Brain microvascular endothelial cell (primary cell): ENCODE measurements at places on chromosomes 3 and 15.

GRCh38 chr3:64918989-64919388 is 231.2 kb upstream of the ADAMTS9 start:
- no peak for DNase-seq

DNA sequence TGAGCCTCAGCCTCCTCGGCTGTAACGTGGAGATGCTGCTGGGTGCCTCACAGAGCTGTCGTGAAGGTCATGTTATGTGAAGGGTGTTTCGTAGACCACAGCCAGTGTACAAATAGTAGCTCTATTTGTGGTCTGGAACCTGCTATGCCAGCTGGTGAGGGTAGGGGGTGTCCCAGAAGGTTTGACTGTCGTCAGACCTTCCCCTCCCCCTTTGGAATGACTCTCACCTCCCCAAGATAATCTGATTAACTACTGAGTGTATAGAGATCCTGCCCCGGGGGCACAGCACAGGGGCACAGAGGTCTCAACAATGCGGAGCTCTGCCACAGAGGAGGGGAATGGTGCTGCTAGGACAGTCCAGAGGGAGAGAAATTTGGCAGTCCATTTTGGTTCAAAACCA is 20.5 kb downstream of the FGD5 start:
- DNase-seq: no peak

DNA sequence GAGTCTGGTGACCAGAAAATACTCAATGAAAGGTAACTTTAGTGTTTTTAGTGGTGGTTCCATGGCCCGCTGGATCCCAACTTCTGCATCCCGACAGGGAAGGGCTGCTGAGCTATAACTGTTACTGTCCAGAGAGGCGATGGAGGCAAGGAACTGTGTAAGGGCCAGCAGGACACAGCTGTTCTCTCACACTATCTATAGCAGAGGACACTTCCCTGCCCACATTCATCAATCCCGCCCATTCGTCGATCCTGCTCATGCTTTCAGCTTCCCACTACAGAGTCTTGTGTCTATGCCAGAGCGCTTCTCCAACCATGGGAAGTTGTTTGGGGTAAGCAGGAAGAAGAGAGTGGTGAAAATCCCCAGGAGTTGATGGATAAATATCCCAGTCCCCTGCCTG is 8.4 kb downstream of the COLQ start:
- DNase-seq: no peak

GRCh38 chr3:23343509-23343908 is 140.4 kb downstream of the UBE2E2 start:
- no peak for DNase-seq

DNA sequence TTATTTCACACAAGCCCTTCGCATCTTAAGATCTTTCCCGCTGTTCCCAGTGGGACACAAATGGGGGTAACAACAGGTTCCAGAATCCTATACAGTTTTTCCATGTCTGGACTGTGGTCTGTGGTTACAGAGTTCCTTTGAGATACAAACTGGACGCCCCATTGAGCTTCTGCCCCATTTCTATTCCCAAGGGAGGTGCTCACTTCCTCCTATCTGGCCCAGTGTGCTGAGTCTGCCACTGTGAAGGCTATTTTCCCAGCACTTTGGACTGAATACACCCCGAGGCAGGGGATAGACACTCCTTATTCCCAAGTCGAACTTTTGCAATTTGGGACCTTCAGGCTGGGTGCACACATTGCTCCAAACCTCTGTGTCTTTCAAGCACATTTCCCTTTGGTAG is 44.0 kb downstream of the MESD start:
- DNase-seq: peak; percentile 14

DNA sequence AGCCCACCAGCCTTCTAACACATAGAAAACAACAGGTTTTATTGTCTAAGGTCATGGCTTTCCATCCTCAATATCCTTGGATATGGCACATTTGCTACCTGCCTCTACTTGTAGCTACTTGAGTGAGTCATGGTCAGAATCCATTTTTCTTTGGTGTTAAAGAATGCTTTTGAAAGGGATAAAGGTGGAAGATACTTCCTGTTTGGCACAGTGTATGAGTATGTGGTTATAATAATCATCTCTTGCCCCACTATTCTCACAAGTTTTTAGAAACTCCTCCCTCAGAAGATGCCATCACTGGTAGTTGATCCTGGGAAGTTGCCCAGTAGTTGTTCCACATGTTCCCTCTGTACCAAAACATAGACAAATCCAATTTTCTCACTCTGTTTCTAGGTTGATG is 508.6 kb upstream of the IL12A start:
- DNase-seq: no peak

GRCh38 chr3:114504941-114505628 is 211.3 kb downstream of the TIGIT start:
- no peak for DNase-seq

- DNase-seq: no peak
Observed at GRCh38 chr3:13186435-13186815, 113.2 kb upstream of the IQSEC1 start.

- DNase-seq: peak; percentile 53
Observed at GRCh38 chr3:133930341-133930933, 34.8 kb upstream of the RAB6B start.

DNA sequence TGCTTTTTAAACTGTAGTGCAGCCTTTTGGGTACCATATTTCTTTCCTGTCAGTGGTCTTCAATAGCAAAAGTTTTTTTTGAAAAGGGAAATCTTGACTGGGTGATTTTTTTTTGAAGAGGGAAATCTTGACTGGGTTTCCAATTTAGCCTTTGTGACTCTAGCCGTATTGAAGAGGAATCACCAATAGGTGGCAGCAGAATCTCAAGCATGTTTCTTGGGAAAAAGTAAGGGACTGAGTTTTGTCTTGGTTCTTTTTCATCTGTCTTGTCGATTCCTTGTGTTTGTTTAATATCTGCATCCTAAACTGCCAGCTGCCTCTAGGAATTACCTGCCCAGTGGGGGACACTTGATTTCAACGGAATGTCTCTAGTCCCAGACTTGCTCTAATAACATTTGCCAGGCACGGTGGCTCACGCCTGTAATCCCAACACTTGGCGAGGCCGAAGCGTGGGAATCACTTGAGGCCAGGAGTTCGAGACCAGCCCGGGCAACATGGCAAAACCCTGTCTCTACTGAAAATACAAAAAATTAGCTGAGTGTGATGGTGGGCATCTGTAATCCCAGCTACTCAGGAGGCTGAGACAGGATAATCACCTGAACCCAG is 89.2 kb downstream of the RBPMS2 start:
- peak; percentile 30 for DNase-seq
